Germinal center (tissue), 1 donor: ENCODE measurements at places on chromosomes 11 and 22.
A peak's percentile ranks its signal among the peaks of the same experiment; 100 is the strongest.

DNA sequence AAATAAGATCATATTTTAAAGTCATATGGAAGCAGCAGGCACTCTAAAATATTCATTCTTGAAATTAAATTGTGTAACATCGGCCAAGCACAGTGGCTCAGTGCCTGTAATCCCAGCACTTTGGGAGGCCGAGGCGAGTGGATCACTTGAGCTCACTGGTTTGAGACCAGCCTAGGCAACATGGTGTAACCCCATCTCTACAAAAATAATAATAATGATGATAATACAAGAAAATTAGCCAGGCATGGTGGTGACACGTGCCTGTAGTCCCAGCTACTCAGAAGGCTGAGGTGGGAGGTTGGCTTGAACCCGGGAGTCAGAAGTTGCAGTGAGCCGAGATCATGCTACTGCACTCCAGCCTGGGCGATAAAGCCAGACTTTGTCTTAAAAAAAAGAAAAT is 77.4 kb downstream of the TRIM29 start:
- no peak for DNase-seq

- DNase-seq: no peak
Measured at GRCh38 chr11:128492461-128492860, 94.9 kb downstream of the ETS1 start.

GRCh38 chr11:101470419-101470818 is 113.4 kb downstream of the TRPC6 start:
- DNase-seq: no peak

DNA sequence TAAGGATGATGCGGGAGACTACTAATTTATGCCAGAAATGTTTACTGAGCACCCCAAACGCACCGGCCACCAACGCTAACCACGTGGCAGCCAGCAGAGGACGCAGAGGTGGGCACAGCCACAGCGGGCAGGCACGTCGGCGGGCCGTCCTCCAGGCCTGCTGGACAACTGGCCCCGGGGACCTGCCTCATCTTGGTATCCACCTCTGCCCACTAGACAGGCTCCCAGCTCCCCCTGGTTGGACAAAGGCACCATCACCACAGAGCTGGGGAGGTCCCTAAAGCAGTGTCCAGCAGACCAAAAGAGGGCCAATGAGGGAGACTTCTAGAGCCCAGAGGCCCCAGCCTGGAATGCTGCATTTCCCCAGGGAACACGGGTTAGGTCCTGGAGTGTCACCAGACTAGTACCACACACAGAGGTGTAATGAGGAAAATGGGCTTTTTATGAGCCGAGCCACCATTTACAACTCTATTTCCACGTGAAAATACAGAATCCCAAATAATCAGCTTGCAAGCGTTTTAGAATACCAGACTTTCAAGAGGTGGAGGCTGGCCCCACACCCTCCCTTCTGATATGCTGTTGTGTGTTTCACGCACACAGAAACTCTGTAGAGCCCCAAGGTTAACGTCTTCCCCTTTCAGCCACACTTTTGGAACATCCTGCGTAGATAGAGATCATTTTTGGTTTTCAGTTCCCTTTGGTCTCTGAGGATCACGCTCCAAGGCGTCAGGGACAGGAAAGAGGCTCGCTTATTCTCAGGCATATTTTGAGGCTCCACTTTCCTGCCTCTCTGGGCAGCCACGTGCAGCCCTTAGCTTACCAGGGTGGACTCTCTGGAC is 23.7 kb upstream of the BID start:
- peak; percentile 79 for DNase-seq

- DNase-seq: no peak
Measured at GRCh38 chr11:3802011-3802790, 4.8 kb upstream of the NUP98 start.

DNA sequence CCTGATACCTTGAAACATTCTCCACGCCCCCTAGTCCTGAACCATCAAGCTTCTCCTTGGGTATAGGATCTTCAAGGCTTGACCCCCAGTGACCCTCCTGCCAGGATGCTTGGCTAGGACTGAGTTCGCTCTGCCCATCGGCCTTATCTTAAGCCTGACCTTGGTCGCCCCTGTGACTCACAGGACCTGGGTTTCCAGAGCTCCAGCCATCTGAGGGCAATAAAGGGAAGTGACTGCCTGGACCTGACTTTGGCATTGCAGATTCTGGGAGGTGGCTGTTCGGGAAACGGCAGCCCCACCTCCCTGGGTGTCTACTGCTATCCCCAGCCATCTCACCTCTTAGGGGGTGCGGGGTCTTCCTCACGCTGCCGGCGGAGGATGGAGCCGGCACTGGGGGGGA is 15.4 kb downstream of the CARD10 start:
- DNase-seq: no peak

GRCh38 chr11:120185706-120186455 is 25.0 kb upstream of the OAF start:
- DNase-seq: no peak

DNA sequence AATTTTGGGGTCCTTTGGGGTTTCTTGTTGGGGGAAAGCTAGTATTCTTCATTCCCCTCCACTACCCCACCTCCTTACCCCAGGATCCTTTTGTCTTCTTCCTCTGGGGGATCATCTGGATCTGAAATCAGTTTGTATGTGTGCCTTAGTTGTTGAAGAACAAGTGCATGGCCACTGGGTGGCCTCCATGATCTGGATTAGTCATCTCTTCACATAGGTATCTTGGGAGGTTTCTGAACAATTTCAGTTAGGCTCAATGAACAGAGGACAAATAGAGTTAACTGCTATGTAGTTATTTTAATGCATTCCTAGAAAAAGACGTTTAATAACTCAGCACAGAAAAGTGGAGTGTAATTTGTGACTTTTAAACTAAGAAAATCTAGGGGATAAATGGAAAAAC is 7.1 kb upstream of the VWA5A start:
- DNase-seq: no peak

DNA sequence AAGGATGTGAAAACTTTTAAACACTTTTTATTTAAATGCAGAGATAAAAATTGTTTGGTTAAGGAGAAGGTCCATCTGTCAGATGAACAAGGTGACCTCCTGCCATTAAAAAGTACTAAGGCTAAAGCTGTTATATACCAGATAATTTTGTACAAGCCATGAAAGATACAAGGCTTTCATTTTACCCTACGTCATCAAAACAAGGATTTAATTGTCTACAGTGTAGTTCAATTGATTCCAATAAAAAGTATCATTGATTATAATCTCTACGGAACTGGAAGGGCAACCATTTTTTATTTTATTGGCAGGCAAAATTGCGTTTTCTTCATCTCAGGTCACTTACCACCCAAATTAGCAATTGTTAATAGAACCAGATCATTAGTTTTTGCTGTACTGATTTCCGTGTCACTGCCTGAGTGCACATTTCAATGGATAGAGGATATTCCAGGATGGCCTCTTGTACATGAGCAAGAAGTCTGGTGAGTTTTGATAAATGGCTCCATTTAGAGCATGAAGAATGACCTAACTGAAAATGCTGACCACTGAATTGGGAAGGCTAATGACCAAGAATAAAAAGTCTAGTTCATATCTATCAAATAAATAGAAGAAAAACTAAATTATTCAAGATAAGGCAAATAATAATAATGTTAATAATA is 564.9 kb downstream of the JRKL start:
- no peak for DNase-seq

DNA sequence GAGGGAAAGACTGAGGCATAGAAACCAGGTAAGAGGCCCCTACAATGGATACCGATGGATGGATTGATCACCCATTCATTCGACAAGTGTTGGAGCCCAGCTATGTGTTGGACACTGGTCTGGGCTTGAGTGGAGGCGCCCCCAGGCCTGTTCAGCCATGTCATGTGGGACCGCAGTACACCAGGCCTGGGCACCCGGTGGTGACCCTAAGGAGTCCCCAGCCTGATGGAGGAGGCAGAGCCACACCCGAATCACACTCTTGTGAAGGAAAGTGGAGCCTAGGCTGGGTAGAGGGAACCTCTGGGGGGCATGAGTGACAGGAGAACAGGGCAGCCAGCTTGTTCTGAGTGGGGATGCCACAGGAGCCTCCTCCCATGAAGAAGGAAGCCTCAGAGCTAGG is 10.2 kb downstream of the CACNA1I start:
- DNase-seq: no peak

DNA sequence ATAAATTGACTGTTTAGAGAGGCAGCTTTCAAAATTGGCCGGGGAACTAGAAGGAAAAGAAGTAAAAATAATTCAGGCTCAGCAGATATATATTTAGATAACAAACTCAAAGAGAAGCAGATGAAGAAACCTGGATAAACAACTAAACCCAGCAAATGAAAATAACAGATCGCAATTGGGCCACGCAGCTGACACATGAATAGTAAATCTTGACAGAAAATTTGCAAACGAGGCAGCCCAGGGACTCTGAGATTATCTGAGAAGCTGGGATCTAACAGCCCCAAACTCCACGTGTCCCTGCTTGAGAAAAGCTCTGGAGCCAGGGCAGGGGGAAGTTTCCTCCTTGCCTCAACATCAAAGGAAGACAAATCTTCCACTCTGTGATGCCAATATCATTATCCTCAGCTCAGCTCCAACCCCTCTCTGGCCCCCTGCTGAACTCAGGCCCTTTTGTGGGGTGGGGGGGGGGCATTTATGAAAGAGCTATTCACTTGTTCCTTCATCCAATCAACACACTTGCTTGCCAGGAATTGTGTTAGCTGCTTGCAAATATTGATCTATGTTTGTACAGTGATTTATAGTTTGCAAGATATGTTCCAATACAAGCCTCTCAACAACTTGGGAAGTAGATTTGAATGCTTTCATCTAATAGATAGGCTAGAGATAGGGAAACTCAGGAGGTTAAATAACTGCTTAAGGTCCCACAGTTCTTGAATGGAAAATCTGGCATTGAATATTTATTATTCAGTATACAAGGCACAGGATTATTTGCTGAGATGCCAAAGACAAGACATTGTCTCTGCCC is 72.5 kb upstream of the C11orf87 start:
- DNase-seq: no peak

GRCh38 chr11:62479631-62480201 is 60.9 kb downstream of the SCGB1A1 start:
- no peak for DNase-seq

DNA sequence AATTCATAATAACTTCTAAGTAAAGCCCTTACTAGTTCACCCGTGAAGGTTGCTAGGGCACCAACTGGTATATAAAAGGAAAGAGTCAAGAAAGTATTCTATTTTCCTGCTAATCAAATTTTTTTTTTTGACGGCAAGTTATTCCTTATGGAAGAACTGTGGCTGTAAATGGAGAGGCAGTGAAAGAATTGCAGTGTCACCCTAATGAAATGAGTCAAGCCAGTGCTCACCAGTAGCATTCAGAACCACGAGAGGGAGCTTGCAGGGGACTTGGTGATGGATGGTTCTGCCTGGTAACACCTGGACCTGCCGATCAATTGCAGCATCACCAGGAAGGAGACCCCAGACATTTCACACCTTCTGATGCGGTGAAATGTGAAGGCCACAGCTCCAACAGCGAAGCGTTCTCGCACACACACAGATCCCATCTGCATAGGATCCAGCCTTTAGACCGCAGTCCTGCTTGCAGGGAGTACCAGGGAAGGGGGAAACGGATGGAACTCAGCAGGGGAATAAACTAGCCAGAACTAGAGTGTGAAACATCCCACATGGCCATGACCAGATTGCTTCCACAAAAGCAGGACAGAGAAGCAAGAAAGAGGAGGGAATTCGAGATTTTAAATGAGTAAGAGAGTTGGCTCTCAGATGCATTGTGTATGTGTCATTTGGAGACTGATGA is 326.2 kb downstream of the TBC1D22A start:
- no peak for DNase-seq
